ENCODE measurements at places on chromosomes 11 and 22. TPM values are rescaled to one million over a fixed set of nuclear protein-coding genes. Genes with fewer than 3 reads are reported as not detected.

RAB3IL1 gene
- total RNA-seq, result 3.7 TPM

CELSR1 gene
- total RNA-seq, result 3.9 TPM

RAB36 gene
- 4.9 TPM for total RNA-seq

SHANK2 gene
- total RNA-seq, result 41.6 TPM

OR4D5 gene
- not detected for total RNA-seq

PKNOX2 gene
- total RNA-seq, result 5.4 TPM

ARHGAP20 gene
- total RNA-seq, result 52.4 TPM

PRDM10 gene
- total RNA-seq, result 10.1 TPM

CARD10 gene
- total RNA-seq, result 4.7 TPM

OR56A3 gene
- total RNA-seq, result not detected

SSH3 gene
- 7.9 TPM for total RNA-seq

CYP2D6 gene
- total RNA-seq, result 2.0 TPM

SLC22A12 gene
- not detected for total RNA-seq

TMEM45B gene
- 1.5 TPM for total RNA-seq

PLAAT4 gene
- total RNA-seq, result 3.0 TPM

CD248 gene
- 3.2 TPM for total RNA-seq

FJX1 gene
- 30.2 TPM for total RNA-seq

GGTLC2 gene
- total RNA-seq, result not detected

NRXN2 gene
- total RNA-seq, result 157 TPM

RASD2 gene
- total RNA-seq, result 1.7 TPM

SYCE3 gene
- total RNA-seq, result not detected

RTN4RL2 gene
- 1.2 TPM for total RNA-seq

LMO1 gene
- 2.0 TPM for total RNA-seq

Data from temporal lobe (tissue), 4 donors.